ENCODE measurements at places on chromosomes 16 and 17. TPM values are rescaled to one million over a fixed set of nuclear protein-coding genes. Genes with fewer than 3 reads are reported as not detected.

GRCh38 chr16:87678618-87679017, 76.3 kb downstream of the JPH3 start:
- ATAC-seq, result no peak

GRCh38 chr16:66660422-66661209, 35.9 kb downstream of the CMTM4 start:
- ATAC-seq, result peak; percentile 93

- ATAC-seq, result no peak
Measured at GRCh38 chr17:71117466-71117865, 948.1 kb downstream of the KCNJ2 start.

DNA sequence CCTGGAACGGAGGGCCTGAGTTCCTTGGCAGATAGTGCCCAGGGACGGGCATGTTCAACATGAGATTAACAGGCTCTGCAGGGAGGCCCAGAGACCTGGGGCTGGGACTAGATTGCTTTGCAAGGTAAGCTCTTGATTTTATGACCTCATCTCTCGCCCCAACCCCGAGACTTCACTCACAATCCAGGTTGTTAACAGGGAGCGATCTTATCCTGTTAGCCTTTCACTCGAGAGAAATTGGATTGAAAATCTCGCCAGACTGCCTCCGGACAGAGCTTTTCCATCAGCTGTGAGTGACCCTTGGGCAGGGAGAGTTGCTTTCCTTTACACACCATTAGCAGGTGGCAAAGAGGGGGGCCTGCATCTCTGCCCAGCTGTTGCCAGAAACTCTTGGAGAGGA, 521.7 kb upstream of the EEF2KMT start:
- no peak for ATAC-seq

GRCh38 chr17:26782153-26782552, 511.8 kb upstream of the WSB1 start:
- no peak for ATAC-seq

The CUEDC1 gene
- 60.3 TPM for total RNA-seq

Measured in gastroesophageal sphincter (tissue), 4 donors.